ENCODE measurements at places on chromosomes 6 and 20.

DNA sequence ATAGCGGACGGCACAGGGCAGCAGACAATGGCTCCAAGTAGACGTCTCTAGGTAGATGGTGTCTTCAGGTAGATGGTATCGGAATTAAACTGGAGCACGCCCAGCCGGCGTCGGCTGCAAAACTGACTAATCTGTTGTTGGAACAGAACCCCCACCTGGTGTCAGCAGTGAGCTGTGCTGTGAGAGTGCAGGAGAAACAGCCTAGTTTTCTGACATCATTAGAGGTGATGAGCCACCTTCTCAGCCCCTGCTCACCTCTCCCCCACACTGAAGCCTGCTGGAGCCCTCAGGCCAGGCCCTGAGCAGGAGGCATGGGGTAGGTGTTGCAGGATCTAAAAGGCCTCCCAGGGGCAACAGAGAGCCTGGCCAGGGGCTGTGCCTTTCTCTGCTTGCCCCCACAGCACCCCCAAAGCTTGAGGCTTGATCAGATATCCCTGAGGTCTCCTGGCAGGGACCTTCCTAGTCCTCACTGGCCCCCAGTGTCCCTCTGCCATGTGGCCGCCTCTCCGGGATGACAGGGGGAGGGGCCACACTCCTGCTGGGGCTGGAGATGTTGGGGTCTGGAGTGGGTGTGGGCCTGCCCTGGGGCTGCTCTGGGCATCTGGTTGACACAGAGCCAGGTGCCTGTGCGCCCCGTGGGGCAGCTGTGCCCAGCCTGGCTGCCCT is 6.9 kb upstream of the HELZ2 start:
- DNase-seq = peak; percentile 71

DNA sequence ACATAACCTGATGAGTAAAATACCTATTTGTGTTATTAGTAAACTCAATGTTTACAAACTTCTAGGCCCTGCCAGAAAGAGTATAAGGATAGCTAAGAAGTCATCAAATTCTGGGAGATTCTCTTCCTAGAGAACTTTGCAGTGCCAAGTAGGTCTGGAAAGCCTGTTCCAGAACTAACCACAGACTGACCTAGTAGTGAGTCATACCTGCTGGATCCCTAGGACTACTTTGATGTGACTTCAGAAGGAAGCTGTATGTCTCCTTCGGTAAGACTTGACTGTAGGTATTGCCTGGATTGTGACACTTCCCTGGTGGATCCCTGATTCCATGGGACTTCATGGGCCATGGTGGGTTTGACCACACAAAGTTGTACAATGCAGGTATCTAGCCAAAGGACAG is 131.7 kb downstream of the DNAH8 start:
- no peak for DNase-seq

- no peak for DNase-seq
Observed at GRCh38 chr6:121678245-121678644, 242.8 kb downstream of the GJA1 start.

GRCh38 chr6:121597654-121598053 is 162.2 kb downstream of the GJA1 start:
- DNase-seq = no peak

All from NAMALWA (cell line).